Stimulated activated CD4-positive, alpha-beta T cell treated with anti-CD3 and anti-CD28 coated beads, Interleukin-1b, Interleukin-23, amount 100 ng/mL, for 1 hour (primary cell): ENCODE measurements at places on chromosomes 2 and 18.

DNA sequence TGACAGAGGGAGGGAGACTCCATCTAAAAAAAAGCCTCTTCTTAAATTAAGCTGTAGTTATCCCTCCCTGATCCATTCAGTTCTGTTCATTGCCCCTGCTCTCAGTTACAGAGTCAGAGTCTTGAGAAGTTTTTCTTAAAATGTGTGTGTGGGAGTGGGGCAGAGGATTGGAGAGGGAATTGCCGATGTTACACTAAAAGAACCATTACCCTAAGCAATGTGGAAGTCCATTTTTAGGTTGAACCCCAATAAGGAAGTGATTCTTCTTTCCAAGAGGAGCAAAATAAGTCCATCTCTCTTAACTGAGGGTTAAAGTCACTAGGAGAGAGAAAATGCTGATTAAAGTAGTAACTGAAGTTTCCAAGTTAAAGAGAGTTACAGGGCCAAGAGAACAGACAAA, 21.2 kb upstream of the THOC1 start:
- DNase-seq: no peak

DNA sequence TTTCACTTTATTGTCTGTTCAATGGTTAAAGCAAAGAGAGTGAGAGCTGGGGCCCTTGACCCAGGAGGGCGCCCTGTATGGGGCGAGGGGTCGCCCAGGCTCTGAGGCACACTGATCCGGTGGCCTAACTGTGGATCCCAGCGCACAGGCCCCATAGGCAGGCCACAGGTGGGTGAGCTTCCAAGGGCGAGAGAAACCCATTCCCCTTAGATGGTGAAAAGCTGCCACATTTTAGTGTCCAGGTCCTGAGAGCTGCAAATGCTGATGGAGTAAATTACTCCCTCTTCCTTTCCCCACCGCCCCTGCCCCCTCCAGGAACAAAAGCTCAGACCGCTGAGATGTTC, 5.9 kb upstream of the DLX2 start:
- DNase-seq: no peak

DNA sequence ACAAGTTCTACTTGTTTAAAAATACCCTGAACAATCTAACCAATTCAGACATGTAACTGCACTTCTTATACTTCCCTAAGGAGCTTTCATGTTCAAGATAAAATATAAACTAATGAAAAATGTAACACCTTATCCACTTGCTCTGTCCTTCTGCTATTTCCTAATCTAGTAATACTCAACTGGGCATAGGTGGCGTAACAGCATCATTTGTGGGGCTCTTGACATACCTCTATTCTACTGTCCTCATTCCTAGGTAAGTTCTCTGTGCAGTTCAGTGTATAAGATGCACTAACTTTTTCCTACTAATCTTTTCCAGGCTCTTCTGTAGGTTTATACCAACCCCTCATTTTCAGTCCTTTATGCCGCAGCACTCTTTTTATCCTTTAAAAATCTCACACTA, 36.7 kb downstream of the PRKD3 start:
- DNase-seq: no peak

GRCh38 chr2:2777213-2777612, 446.1 kb upstream of the MYT1L start:
- no peak for DNase-seq
